Psoas muscle (tissue), 8 donors: ENCODE measurements at places on chromosomes 2 and 18.

DNA sequence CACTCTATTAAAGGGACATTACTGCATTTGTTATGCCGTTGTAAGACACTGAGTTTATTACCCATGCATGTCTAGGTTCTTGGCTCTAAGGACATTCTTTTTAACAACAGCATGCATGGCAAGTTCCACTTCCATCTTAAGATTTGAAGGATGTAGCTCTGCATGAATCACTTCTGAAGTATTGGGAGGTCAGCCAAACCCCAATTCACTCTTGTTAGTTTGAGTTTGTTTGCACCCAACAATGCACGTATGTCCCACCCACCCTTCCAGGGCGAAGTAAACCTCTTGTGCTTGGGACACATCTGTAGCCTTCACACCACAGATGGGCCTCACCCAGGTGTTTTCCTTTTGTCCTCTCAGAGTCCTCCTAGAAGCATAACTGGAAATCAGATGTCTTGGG, 5.6 kb upstream of the LAMA3 start:
- H3K4me3 ChIP-seq = no peak overlapping the region
- no peaks in the 10 kb centered on the region for H3K4me1 ChIP-seq
- peaks cover 10% of the 10 kb centered on the region for H3K27me3 ChIP-seq
- no peak for DNase-seq
- no peak overlapping the region for H3K27ac ChIP-seq

- H3K27ac ChIP-seq = no peak overlapping the region
- DNase-seq = no peak
- H3K4me3 ChIP-seq = no peak overlapping the region
- H3K4me1 ChIP-seq = peaks cover 3% of the 10 kb centered on the region
- no peaks in the 10 kb centered on the region for H3K27me3 ChIP-seq
- H3K36me3 ChIP-seq = no peaks in the 10 kb centered on the region
Measured at GRCh38 chr18:63213936-63214671, 105.5 kb downstream of the BCL2 start.

DNA sequence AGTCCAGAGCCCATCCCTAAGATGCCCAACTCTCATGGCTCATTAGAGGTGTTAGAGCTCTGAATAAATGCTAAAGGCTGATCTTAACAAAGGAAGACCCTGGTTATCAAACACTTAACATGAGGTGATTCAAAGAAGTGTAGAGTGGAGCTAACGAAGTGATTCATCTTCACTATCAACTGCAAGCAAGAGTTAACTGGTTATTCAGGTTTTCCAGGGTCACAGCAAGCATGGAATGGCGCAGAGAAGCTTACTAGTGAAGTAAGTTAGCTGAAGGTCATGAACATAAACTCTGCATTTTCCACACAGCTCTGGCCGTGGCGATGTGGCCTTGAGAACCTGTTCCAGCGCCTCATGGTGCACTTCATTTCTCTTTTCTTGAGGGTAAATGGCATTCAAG, 17.0 kb downstream of the RND3 start:
- DNase-seq = no peak
- no peak overlapping the region for H3K4me3 ChIP-seq
- peaks cover 32% of the 10 kb centered on the region for H3K36me3 ChIP-seq
- H3K4me1 ChIP-seq = peaks cover 8% of the 10 kb centered on the region
- H3K27me3 ChIP-seq = no peaks in the 10 kb centered on the region
- H3K27ac ChIP-seq = no peak overlapping the region

- H3K36me3 ChIP-seq = no peaks in the 10 kb centered on the region
- H3K4me3 ChIP-seq = no peak overlapping the region
- no peak for DNase-seq
- peaks cover 7% of the 10 kb centered on the region for H3K27me3 ChIP-seq
- H3K4me1 ChIP-seq = no peaks in the 10 kb centered on the region
Measured at GRCh38 chr2:45043174-45043573, 33.9 kb upstream of the SIX2 start.

- DNase-seq = no peak
- H3K4me3 ChIP-seq = no peak overlapping the region
- no peak overlapping the region for H3K27ac ChIP-seq
- no peaks in the 10 kb centered on the region for H3K4me1 ChIP-seq
Measured at GRCh38 chr2:234363011-234363487, 133.8 kb downstream of the ARL4C start.

DNA sequence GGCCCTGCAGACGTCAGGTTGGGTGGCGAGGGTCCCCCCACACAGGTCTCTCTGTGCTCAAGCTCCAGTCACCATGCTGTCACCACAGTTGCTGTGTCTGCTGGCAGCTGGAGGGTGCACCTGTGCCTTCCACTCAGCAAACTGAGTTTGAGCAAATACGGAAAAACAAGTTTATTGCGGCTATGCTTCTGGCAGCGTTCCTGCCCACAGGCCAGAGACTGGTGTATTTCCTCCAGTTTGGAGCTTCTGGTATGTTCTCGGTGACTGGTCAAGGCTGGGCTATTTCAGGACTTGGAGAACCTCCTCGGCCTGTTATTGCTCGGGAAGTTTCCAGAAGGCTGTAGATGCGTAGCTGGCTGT, 132.6 kb downstream of the SEPTIN10 start:
- H3K36me3 ChIP-seq = no peaks in the 10 kb centered on the region
- no peaks in the 10 kb centered on the region for H3K27me3 ChIP-seq
- peak overlapping the region; percentile 56 for H3K27ac ChIP-seq
- H3K4me3 ChIP-seq = no peak overlapping the region
- H3K4me1 ChIP-seq = peaks cover 57% of the 10 kb centered on the region
- no peak for DNase-seq

DNA sequence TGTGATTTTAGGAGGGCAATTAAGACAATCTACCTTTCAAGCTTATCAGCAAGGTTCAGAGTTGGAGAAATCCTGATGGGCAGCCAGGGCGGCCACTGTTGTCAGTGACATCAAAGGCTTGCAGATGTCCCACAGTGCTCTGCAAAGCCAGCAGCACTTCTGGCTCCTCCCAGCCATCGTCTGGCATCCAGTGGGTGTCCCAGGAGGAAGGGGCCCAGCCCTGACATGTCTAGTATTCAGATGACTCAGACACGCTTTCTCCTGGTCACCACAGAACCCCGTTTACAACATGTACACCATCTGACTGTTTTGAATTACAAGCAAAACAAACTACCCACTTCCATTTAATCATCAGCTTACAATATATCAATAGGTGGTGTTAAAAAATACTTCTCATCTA, 61.4 kb downstream of the CYRIA start:
- H3K27me3 ChIP-seq = no peaks in the 10 kb centered on the region
- no peaks in the 10 kb centered on the region for H3K4me1 ChIP-seq
- no peaks in the 10 kb centered on the region for H3K36me3 ChIP-seq
- no peak overlapping the region for H3K4me3 ChIP-seq
- DNase-seq = no peak

DNA sequence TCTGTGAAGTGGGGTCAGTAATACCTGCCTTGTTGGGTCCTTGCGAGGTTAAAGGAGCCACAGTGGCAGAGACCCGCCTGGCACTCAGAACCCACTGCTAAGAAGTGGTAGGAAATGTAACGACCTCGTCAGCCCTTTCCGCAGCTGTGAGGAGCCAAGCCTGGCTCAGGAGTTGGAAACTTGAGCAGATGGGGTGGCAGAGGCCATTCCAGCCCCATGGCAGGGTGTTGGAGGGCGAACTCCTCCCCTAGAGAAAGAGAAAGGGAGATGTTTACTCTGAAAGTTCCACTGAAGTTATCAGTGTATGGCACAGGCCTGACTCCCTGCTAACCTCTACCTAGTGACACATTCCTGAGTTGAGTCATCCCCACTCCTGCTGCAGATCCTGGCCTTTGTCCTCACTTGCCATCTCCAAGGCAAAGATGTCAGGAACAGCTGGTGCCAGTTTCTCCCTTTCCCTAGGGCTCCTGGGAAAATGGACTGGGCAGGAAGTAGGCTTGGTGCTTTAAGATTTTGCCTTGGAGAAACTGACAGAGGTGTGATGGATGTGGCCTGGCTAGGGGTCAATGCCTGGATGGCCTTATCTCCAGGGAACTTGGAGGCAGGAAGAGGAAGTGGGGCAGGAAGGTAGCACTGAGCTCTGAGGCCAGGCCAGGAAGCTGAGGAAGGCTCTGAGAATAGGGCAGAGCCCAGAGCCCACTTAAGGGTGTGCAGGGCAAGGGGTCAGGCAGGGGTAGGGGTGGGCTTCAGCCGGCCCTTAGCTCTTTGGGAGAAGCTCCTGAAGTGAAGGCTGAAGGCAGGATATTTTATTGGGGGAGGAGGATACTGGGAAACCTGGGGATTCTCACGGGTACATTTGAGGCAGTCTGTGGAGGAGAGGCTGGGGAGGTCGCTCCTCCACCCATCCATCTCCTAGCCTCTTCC, 888 bp downstream of the VAMP5 start:
- H3K27ac ChIP-seq = peak overlapping the region; percentile 89
- H3K36me3 ChIP-seq = no peaks in the 10 kb centered on the region
- peaks cover 54% of the 10 kb centered on the region for H3K4me1 ChIP-seq
- no peaks in the 10 kb centered on the region for H3K27me3 ChIP-seq
